ENCODE measurements at places on chromosomes 1 and 21.

GRCh38 chr21:36606287-36606982 lies 92.5 kb upstream of the SIM2 start:
- no peak for DNase-seq

GRCh38 chr1:19730793-19731192 lies 66.1 kb downstream of the HTR6 start:
- no peak for DNase-seq

DNA sequence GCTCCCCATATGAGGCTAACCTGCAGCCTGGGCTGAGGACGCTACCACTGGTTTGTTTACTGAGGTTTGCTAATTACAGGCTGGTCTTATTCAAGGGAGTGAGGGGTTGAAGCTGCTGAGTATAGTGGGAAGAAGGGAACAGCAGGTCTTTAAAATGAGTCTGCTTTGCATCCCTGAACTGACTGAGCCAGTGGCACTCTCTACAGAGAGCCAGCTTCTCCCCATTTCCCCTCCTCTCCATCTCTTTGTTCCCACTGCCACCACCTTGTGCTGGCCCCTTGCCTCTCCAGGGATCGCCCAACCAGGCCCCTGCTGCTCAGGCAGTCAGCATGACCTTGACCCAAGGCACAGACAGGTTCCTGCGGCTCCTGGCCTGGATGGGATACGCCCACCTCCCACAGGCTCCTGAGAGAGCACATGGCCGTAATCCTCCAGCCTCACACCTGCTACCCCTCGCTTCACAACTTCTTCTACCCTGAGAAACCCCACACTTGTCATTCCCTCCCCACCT lies 45.0 kb downstream of the IER5 start:
- no peak for DNase-seq

GRCh38 chr1:41664861-41665640 lies 180.6 kb upstream of the EDN2 start:
- DNase-seq = peak; percentile 55

GRCh38 chr1:216064643-216065042 lies 358.6 kb downstream of the USH2A start:
- DNase-seq = no peak

DNA sequence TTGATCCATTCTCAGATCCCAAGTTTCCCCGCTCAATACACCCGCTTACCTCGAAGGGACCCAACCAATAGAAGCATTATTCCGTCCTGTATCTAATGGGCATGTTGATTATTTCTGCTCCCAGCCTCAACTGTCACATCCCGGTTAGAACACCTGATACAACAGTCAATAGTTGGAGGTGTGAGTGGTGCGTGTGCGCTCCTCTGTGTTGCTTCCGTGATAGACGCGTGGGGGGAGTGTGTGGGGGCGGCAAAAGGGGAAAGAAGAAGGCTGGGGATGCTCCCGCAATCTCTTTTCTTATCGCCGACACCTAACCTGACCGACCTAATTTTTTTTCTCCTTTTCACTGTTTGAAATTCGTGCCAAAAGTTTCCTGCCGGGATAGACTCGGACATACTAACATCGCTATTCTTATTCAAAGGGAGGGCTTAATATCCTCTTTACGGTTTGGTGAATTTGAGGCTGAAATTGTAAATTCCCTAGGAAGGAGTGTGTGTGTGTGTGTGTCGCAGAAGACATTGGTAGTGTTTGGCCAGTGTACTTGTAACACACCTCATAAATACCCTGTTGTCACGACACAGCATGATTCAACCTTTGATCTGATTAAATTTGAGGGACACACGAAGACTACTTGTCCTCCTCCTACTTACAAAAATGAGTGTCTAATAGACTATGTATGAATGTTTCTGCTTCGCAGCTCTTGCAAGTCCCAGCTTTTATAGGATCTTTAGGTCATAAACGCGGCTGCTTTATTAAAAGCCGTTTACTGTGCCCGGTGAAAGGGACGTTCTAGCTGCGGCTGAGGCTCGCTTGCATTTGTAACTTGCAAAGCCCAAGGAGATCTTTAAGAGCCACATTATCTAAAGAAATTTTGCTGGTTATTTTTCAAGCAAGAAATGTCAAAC lies 1.5 kb upstream of the PROX1 start:
- DNase-seq = no peak

- DNase-seq = no peak
Measured at GRCh38 chr1:201731142-201731541, 97.8 kb upstream of the IPO9 start.

- no peak for DNase-seq
Measured at GRCh38 chr1:41423511-41424191, 60.8 kb downstream of the EDN2 start.

GRCh38 chr1:228903434-228904071 lies 168.3 kb downstream of the RHOU start:
- no peak for DNase-seq

DNA sequence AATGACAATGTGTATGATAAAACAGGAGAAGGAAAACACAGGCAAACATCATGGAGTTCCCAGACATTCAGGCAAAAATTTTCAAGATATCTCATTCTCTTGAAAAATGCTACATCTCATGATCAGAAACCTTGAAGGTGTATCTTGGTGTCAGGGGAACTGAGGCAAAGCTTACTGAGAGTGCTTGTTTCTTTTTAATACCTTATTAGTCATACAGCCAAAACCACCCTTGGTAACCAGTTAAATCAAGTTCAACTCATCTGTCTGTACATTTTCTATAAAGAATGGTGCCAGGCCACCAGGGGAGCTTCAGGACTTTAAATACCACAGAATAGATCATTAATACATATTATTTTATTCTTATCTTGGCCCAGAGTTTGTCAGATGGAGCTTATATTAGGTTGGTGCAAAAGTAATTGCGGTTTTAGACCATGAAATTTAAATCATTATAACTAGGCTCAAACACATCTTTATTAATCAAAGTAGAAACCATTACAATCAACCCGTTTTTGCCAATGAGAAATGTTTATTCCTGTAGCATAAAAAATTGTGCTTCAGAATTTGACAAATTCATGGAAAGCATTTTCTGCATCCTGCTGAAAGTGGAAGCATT lies 1036.0 kb downstream of the AMY1C start:
- no peak for DNase-seq

DNA sequence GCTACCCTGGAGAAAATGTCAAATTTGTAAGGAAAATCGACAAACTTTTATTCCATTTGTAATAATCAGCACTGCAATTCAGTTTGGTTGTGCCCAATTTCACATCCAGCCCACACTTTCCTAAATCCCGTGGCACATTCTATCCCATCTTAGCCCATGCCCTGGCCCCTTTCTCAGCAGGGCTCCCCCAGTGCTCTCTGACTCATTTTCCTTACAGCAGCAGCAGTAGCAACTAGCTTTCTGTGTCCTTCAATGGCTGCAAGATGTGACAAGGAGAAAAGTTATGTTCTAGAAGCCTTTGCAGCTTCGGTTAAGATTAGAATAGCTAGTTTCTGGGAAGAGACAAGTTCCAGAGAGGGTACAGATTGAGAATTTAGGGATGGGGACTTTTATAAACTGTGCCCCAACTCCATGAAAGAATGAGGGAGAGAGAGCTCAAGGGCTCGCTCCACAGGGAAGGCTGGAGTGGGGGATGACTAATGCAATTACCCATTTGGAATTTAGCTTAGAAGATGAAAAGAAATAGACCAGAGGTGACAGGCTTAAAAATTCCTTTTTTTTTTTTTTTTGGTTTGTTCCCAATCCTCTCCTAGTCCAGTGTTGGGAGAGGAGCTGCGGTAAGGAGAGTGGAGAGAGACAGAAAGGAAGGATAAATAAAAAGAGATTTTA lies 47.0 kb upstream of the POU2F1 start:
- peak; percentile 47 for DNase-seq

GRCh38 chr1:111618961-111619634 lies 491 bp upstream of the RAP1A start:
- DNase-seq = no peak

DNA sequence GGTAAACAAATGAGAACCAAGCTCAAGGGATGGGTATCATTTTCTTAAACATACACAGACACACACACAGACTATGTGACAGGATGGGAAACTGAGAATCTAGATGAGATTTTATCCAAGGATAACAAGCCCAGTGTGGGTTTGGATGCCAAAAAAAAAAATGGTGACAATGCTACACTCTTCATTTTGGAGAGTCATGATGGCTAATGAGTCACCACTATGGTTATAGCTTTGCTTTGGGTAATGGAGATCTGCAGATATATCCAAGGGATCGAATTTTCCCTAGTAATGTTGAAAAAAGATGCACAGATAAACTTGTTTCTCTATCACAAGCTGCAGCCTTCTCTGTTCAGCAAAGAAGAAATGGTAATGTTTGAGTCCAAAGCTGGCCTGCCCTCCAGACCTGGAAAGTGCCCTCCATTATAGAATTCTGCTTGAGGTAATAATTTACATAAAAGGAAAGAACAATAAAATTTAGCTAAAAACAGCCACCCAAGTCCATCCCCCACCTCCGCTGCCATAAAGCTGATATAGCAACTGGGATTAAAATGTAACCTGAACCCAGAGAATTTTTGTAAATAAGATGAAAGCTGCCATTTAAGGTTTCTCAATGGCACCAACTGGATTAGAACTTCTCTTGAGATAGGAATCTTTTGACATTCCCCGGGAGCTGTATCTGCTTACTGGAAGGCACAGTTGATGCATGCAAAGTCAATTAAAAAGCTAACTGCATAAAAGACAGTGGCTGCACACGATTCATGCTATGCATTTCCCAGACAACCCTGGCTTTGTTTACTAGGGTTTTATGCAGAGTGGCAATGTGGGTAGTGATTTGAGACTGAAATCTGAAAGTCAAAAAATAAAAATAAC lies 395.2 kb upstream of the LYPLAL1 start:
- no peak for DNase-seq

- DNase-seq = no peak
Measured at GRCh38 chr1:171646249-171646560, 6.3 kb downstream of the MYOC start.

- DNase-seq = peak; percentile 18
Measured at GRCh38 chr1:166133276-166133841, 33.4 kb downstream of the FAM78B start.

DNA sequence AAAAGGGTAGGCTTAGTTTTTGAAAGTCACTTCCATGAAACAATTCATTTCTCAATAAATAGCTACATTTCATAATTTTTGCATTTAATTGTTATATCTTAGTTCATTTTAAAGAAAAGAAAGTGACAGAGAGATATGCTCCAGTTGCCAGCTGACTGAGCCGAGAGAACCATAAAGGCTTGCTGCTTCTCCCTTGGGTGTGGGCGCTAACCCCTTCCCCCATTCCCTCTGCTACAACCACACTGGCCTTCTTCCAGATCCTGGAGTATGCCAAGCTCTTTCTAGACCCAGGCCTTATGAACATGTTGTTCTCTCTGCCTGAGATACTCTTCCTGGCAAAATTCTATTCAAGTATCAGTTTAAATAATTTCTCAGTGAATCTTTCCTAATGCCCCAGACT lies 12.3 kb downstream of the SORT1 start:
- DNase-seq = no peak

DNA sequence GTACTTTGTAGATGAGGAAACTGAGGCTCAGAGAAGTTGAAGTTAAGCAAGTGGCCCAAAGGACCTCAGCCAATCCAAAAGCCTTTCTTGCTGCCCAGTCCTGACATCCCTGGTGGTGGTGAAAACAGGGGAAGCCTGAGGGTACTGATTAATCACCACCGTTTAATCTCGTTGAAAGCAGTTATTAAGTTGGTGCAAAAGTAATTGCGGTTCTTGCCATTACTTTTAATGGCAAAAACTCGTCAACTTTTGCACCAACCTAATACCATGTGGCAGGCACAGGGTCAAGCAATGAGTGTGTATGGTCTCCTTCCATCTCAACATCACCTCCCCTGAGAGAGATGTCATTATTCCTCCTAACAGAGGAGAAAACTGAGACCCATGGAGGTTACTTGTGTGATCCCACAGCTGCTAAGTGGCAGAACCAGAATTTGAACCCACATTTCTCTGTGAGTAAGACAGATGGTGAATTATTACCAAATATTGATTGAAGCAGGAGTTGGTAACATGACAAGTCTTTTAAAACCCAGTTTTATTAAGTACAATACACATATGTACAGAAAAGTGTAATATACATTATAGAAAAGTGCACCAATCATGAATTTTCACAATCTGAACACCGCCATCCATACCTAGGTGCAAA lies 39.4 kb upstream of the GRHL3 start:
- no peak for DNase-seq

GRCh38 chr1:224238756-224239155 lies 55.7 kb downstream of the DEGS1 start:
- no peak for DNase-seq

GRCh38 chr1:115056395-115056798 lies 26.8 kb downstream of the TSHB start:
- peak; percentile 96 for DNase-seq

DNA sequence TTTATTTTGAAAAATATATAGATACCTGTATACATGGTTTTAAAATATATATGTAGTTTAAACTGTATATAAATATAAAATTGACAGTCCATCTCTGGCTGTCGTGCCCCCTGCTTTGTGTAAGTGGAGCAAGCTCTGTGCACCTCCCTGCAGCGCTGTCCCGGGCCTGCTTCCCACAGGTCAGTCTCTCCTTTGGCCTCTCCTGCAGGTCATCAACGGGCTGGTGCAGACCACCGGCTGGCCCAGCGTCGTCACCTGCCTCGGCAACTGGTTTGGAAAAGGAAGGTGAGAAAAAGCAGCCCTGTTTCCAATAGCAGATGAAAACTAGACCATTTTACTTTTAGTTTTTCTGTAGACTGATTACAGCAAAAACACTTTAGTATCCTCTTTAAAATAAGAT lies 28.5 kb downstream of the SLC37A1 start:
- DNase-seq = no peak

DNA sequence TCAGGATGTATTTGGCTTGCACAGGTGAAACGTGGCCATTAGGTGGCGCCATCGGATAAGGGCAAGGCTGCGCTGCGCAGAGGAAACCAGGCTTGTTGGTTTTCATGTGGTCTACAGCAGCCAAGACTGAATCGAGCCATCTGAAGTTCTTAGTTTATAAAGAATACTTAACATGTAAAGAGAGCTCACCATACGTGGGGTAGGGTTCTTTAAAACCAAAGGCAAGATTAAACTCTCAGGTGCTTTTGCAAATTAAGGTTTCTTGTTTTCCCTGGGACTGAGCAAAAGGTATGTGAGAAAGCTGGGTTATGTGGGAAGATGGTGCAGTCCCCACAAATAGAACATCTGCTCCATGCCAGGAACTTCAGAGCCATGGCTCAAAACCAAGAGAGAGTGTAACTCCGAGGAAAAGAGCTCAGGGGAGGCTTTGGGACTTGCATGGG lies 9.3 kb downstream of the MASP2 start:
- peak; percentile 66 for DNase-seq

GRCh38 chr1:36223381-36223995 lies 755 bp upstream of the THRAP3 start:
- peak; percentile 10 for DNase-seq

DNA sequence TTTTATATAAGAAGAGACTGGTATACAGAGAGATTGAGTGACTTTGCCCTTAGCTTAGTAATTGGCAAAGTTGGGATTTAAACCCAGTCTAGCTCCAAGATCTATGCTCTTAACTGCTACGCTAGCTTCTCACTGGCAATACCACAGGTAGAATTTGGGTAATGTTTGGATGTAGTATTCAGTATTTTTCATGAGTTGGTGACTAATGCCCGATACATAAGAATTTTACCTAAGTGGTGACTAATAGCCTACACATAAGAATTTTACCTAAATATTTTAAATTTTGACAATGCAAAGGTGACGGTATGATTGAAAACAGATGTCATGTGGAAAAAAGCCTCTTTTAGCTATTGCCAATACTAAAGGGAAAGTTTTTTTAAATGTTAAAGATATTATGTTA lies 24.3 kb downstream of the GPSM2 start:
- no peak for DNase-seq

All from RCC 7860 (cell line).